ENCODE measurements at places on chromosomes 12 and 14. TPM values are rescaled to one million over a fixed set of nuclear protein-coding genes. Genes with fewer than 3 reads are reported as not detected.
A peak's percentile ranks its signal among the peaks of the same experiment; 100 is the strongest.

GRCh38 chr14:64762044-64763034 is 58.1 kb downstream of the PLEKHG3 start:
- H3K36me3 ChIP-seq, result no peaks in the 10 kb centered on the region
- DNase-seq, result no peak
- no peak overlapping the region for H3K27ac ChIP-seq

DNA sequence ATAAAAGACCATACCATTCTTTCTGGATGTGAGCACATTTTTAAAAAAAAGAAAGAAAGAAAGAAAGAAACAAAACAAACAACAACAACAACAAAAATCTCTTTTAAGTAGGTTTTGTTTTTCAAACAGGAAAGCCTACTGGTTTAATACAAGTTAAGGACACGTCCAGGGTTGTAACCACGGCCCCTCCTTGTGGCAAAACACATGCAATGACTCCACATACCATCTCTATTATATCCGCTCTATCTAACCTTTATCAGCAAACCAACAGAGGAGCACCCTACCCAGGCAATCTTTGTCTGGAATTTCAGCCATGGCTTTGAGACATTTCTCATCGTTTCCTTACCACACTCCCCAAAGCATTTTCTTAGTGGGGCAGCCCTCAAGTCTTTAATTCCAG is 360.5 kb upstream of the TMPO start:
- H3K36me3 ChIP-seq, result no peaks in the 10 kb centered on the region
- H3K27ac ChIP-seq, result no peak overlapping the region
- H3K4me3 ChIP-seq, result no peak overlapping the region
- H3K4me1 ChIP-seq, result no peaks in the 10 kb centered on the region
- peaks cover 2% of the 10 kb centered on the region for H3K27me3 ChIP-seq

GRCh38 chr12:110530511-110530910 is 28.4 kb downstream of the RAD9B start:
- peak overlapping the region; percentile 18 for H3K27ac ChIP-seq
- peaks cover 21% of the 10 kb centered on the region for H3K4me1 ChIP-seq
- no peak for DNase-seq
- peaks cover 45% of the 10 kb centered on the region for H3K36me3 ChIP-seq
- no peak overlapping the region for H3K4me3 ChIP-seq
- no peaks in the 10 kb centered on the region for H3K27me3 ChIP-seq

DNA sequence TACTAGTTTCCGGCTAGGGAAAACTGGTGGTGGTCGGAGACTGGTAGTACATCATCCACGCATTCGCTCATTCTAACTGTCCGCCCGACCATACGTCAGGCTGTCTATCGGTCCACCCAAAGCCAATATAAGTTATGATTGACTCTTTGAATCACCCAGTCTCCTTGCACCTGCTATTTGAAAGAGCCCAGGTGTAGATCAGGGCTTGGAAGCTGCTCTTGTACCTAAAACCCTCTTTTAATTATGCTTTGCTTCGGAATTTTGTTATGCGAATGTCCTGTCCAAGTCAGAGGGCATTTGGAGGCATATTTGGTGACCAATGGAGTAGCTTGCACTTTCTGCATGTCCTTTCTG is 5.7 kb upstream of the NKX2-1 start:
- H3K36me3 ChIP-seq, result no peaks in the 10 kb centered on the region
- H3K4me3 ChIP-seq, result no peak overlapping the region
- H3K27me3 ChIP-seq, result peaks cover 60% of the 10 kb centered on the region
- H3K4me1 ChIP-seq, result peaks cover 1% of the 10 kb centered on the region
- no peak overlapping the region for H3K27ac ChIP-seq

GRCh38 chr12:123767613-123768012 is 5.5 kb downstream of the DNAH10 start:
- no peaks in the 10 kb centered on the region for H3K27me3 ChIP-seq
- no peak for DNase-seq
- H3K4me3 ChIP-seq, result no peak overlapping the region
- H3K27ac ChIP-seq, result no peak overlapping the region
- H3K36me3 ChIP-seq, result no peaks in the 10 kb centered on the region
- H3K4me1 ChIP-seq, result peaks cover 17% of the 10 kb centered on the region

DNA sequence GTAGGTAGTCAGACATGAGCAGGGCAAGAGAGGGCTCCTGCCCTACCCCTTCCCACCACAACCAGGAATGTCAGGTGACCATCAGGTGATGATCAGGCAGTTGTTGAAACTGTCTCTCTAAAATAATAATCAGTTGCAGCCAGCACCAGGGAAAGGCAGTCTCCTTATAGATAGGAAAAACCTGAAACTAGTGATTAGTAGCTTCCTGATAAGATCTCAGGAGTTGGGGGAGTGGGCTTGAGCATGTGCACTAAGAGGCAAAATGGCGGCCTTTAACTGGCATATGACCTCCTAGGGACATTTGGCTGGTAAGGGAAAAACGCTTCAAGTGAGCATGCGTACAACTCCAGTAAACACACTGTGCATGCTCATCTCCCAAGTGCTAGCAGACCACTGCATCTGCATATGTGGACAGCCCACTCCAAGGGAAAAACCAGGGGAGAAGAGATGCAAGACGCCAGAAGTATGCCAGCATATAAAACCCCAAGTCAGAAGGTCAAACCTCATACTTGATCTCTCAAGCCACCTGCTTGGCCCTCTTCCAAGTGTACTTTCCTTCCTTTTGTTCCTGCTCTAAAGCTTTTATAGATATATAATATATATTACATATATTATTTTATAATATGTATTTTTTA is 37.1 kb downstream of the TGFB3 start:
- no peaks in the 10 kb centered on the region for H3K4me1 ChIP-seq
- H3K27me3 ChIP-seq, result no peaks in the 10 kb centered on the region
- no peak overlapping the region for H3K27ac ChIP-seq

DNA sequence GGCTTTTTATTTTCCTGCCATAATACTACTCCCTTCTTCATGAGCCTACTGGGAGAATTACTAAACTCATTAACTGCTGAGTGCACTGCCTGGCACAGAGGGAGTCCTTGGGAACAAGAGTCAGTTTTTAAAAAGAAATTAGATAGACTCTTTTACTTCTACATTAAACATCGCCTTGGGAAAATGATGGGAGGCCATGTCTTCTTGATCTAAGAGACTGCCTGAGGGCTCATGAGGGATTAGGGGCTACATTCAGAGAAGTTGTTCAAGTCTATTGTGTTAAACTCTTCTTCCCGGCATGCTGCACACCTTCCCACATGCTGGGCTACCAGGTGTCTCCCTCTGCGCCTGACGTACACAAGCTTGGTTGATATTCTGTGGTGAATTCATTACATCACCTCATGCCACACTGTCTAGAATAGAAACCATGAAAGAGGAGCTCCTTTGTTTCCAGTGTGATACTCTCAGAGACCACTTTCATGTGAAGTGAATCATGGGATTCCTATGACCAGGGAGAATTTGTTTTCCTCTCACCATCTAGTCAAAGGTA is 1422.3 kb downstream of the AACS start:
- H3K4me3 ChIP-seq, result no peak overlapping the region
- no peaks in the 10 kb centered on the region for H3K36me3 ChIP-seq
- H3K27me3 ChIP-seq, result no peaks in the 10 kb centered on the region
- no peaks in the 10 kb centered on the region for H3K4me1 ChIP-seq
- no peak overlapping the region for H3K27ac ChIP-seq
- no peak for DNase-seq

DNA sequence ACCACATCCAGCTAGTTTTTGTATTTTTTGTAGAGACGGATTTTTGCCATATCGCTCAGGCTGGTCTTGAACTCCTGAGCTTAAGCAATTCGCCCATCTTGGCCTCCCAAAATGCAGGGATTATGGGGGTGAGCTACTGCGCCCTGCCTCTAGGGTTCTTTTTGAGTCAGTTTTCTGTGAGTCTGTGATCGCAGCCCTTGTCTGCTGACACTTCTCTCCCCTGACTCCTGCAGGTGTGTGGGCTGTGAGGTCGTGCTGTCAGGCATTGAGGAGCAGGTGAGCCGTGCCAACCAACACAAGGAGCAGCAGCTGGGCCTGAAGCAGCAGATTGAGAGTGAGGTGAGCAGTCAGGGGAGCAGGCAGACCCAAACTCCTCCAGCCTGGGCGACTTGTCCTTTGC is 6.3 kb downstream of the COPS7A start:
- H3K4me3 ChIP-seq, result no peak overlapping the region
- no peaks in the 10 kb centered on the region for H3K27me3 ChIP-seq
- H3K36me3 ChIP-seq, result peaks cover 66% of the 10 kb centered on the region

The REM2 gene
- 1.4 TPM for total RNA-seq

The FLVCR2 gene
- total RNA-seq, result 12.5 TPM

The IKZF4 gene
- 6.4 TPM for total RNA-seq

The TMEM229B gene
- 3.3 TPM for total RNA-seq
